DMS79 treated with DMSO at 0.1 percent for 48 hours (cell line): ENCODE measurements at places on chromosomes 7 and 10.

GRCh38 chr7:117205873-117206272 is 117.0 kb downstream of the WNT2 start:
- DNase-seq = no peak

DNA sequence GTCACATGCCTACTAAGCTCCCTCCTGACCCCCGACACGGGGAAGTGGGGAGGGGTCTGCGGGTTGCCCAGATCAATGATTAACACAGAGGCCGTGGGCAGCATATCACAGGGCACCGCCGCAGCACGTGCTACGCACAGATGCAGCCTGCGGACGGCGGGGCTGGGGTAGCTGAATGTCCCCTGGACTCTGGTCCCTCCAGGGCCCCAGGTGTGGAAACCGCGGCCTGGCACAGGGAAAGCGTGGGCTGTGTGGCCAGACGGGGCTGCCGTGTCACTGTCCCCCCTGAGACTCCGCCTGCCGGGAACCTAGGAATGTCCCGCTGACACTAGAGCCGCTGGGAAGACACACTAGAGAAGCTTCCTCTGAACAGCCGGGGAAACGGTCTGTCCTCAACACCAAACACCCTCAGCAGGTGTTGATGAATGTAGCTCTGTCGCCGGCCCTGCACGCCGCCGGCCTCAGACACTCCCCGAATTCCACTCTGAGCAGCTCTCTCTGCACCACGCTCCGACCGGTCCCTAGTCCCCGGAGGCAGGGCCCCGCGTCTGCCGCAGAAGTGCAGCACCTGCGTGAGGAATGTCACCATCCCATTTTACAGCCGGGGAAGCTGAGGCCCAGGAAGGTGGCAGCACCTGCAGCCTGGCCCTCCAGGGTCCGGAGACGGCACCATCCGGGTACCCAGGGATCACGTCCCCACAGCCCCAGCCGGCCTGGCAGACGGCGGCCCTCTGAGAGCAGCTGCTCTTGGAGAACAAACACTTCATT is 33.4 kb upstream of the PDGFA start:
- DNase-seq = no peak

- DNase-seq = no peak
Measured at GRCh38 chr10:88523739-88524400, 59.2 kb downstream of the RNLS start.

DNA sequence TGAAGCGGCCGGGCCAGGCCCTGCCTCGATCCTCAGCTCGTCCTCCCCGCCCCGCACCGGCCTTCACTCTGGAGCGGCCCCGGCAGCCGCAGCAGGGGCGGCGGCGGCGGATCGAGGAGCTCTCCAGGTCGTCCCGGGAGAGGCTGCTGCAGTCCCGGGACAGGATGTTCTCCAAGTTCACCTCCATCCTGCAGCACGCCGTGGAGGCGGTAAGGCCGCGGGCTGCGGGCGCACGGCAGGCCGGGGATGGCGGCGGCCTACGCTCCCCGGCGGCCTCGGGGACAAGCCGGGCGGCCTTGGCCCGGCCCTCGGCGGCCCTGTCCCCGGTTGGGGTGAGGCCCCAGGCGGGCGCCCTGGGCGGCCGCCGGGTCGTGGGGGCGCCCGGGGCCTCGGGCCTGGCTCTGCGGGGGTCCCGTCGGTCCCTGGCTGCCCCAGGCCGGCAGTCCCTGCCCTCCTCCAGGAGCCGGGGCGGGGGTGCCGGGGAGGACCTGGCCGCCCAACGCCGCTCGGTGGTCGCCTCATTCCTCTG is 399 bp downstream of the FHIP2A start:
- DNase-seq = peak; percentile 1

DNA sequence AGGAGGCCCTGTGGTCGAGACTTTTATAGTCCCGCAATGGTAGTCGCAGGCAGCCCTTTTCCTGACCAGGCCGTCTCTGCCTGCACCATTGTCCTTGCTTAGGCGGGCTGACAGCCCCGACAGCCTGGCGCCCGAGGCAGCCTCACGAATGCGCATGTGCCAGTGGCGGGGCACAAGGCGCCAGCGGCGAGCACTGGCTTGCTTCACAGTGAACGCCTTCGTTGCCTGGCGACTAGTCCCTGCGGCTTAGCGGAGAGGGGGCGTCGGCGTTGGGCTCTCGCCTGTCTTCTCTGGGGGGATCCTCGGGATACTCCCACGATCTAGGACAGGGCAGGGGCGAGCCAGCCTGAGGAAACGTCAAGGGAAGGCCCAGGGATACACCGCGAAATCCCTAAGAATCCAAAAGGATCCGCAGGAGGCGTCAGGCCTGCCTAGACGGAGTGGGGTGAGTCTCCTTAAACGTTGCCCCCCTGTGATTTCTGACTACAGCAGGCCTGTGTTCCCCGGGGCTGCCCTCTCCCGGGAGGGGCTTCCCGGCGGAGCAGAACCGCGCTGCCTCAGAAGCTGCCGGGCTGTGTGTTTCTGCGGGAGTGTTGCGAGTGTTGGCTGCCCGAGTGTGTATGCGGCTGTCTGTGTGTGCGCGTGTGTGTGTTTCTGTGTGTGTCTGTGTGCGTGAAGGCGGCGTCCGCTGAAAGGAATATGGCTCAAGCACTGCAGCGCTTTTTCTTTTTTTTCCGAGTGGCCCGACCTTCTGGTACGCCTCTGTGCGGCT is 20.5 kb upstream of the ZNF273 start:
- no peak for DNase-seq

- DNase-seq = no peak
Measured at GRCh38 chr7:80941208-80941758, 22.4 kb upstream of the SEMA3C start.

- DNase-seq = no peak
Measured at GRCh38 chr10:120557311-120557710, 100.3 kb downstream of the PLPP4 start.

- no peak for DNase-seq
Measured at GRCh38 chr7:129308047-129308446, 83.2 kb downstream of the AHCYL2 start.

DNA sequence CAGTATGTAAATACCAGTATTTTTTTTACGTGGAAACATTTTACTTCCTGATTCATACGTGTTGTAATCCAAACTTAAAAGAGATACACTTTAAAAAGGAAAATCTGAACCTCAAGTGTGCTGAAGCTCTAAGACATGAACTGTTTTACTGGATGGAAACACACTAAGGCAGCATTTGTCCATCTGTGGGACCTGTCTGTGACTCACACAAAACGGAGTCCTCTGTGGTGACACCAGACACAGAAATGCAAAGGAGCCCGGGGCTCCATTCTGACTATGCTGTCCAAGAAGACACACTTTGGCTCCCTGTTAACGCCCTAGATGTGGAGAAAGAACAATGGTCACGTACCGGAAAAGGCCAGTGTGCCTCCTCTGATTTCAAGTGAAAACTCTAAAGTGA is 23.9 kb downstream of the RNF133 start:
- DNase-seq = no peak

- DNase-seq = no peak
Measured at GRCh38 chr10:13844651-13845050, 257.9 kb downstream of the PRPF18 start.

GRCh38 chr7:24573554-24574338 is 494 bp downstream of the PALS2 start:
- DNase-seq = peak; percentile 9

GRCh38 chr7:93856323-93856722 is 34.2 kb downstream of the TFPI2 start:
- DNase-seq = no peak

- no peak for DNase-seq
Measured at GRCh38 chr7:21702303-21702702, 159.5 kb downstream of the DNAH11 start.

GRCh38 chr10:44033008-44033407 is 351.9 kb downstream of the CXCL12 start:
- DNase-seq = no peak

DNA sequence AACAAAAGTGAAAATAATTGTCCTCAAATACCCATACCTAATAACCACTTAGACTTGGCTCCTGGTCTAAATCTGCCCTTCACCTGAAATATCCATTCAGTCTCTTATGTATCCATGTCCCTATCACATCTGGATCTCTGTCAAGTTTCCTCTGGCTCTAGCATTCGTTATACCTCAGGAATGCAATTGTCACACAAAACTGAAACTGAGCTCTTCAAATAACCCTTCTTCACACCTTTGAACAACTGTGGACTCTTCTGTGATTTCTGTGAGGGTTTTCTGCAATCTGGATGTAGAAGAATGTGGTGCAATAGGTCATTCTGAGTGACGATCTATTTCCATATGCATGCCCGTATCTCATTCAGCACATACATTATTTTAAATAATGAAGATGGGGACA is 53.5 kb upstream of the FGL2 start:
- no peak for DNase-seq

DNA sequence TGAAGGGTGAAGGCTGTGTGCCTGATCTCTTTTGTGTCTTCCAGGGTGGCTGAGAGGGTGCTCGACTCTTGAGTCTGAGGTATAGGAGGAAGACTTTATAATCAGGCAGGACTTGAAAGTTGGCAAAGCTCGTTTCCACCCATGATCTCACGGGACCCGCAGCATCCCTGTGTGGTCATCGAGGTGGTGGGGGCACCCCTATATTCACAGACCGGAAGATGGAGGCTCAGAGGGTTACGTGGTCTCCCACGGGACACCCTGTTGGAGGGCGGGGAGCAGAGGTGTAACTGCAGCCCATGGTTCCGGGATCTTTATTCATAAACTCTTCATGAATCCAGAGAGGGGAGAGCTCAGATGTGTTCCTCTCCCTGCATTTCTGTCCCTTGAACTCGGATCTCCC is 9.6 kb upstream of the SHH start:
- no peak for DNase-seq

GRCh38 chr7:128209229-128210035 is 31.6 kb upstream of the LEP start:
- peak; percentile 73 for DNase-seq

GRCh38 chr10:97675222-97675621 is 11.8 kb downstream of the AVPI1 start:
- DNase-seq = no peak

DNA sequence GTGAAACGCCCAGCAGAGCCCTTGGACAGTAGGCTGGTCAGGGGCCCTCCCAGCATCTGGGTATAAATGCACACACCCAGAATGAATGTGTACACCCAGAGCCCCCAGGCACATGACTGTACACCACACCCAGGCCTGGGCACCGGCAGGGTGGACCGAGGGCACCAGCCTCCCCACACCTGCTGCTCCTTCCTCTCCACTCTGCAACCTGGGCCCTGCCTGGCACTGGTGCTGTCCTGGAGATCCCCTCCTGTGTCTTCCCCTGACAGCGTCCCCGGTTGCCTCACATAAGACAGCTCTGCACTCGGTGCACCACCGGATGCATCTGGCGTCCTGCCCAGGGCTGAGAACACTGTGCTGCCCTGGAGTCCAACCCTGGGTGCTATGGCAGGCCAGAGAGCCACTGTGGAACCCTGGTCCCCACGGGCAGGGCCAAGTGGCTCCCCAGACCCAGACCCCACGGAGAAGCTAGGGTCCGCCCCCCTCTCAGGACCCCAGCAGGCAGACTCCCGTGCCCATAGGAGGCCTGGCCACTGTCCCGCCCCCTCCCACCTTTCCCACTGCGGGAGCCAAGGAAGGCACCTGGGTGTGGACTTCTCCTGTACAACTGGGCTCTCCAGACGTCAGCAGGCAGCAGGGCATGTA is 6.6 kb downstream of the RASGEF1A start:
- DNase-seq = no peak

DNA sequence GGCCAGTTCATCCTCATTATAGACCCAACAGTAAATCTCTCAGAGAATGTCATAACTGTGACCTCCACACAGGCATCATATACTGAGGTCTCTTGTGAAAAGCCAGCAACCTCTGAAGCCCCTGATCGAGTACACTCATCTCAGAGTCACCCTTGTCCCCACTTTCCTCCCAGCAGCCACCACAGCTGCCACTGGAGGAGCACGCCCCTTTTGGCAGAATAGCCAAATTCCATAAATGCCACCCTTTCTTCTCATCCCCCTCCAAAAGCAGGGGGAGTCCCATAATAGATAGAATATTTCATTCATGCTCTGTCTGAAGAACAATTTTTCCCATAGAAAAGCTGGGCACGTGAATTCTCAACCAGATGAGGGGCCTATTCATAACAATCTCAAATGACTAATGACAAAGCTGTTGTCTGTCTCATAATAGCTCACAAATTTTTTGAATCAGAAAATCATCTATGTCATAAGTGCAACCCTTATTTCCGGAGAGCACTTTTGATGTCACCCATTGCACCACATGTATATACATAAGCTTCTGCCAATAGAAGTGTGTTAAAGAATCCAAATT is 47.4 kb downstream of the SGMS1 start:
- no peak for DNase-seq

DNA sequence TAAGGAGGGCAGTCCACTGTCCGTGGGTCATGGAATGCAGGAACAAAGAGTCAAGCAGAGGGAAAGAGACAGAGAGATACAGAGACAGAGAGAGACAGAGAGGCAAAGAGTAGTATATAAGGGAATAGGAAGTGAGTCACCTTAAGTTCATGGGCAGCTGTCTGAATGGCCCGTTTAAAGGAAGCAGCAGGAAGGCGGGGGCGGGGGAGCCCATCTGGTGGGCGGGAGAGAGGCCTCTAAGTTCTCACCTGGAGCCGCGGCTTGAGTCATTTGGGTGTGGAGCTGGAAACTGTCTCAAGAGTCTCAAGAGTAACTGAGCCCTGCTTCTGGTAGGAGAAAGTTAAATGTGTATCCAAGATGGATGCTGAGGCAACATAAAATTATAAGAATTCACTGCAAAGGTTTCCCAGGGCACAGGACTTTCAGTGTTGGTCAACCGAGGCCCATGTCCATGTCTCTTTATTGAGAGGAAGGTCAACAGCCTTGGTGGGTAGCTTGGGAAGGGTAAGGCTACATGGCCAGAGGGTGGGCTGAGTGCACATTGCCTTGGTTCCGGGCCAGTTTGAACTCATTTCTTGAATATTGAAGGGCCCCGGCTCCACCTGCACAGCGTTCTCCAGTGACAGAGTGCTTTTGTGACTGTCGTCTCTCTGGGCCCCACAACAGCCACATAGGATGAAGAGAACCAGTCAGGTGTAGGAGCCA is 85.5 kb upstream of the CACUL1 start:
- DNase-seq = no peak

DNA sequence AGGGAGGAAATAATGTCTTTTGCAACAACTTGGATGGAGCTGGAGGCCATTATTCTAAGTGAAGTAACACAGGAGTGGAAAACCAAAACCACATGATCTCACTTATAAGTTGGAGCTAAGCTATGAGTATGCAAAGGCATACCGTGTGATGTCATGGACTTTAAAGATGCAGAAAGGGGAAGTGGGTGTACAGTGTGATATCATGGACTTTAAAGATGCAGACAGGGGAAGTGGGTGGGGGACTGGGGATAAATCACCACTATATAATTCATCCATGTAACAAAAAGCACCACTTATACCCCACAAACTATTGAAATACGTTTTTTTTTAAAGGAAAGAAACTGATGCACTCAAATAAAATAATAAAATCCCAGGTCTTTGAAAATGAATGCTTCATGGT is 29.5 kb downstream of the LYZL2 start:
- DNase-seq = no peak

GRCh38 chr7:80818181-80818580 is 100.7 kb downstream of the SEMA3C start:
- DNase-seq = no peak
